ENCODE measurements at places on chromosomes 1 and 21.

DNA sequence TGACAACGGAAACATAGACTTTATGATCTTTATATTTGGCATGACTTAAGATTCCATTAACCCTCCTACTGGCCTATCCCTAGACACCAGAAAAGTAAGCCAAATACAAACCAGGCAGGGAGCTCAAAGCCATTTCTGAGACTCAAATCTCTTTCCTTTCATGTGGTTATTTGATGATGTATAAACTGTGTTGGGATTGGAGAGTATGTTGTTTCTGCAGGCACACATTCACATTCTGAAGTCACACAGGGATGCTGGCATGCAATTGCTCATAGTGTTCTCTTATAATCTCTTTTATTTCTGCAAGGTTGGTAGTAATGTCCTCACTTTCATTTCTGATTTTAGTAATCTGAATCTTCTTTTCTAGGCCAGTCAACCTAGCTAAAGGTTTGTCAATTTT is 5.8 kb downstream of the ZMYND12 start:
- H3K27me3 ChIP-seq: no peaks in the 10 kb centered on the region
- no peak overlapping the region for H3K27ac ChIP-seq
- DNase-seq: no peak
- no peaks in the 10 kb centered on the region for H3K36me3 ChIP-seq
- no peak overlapping the region for H3K4me3 ChIP-seq

DNA sequence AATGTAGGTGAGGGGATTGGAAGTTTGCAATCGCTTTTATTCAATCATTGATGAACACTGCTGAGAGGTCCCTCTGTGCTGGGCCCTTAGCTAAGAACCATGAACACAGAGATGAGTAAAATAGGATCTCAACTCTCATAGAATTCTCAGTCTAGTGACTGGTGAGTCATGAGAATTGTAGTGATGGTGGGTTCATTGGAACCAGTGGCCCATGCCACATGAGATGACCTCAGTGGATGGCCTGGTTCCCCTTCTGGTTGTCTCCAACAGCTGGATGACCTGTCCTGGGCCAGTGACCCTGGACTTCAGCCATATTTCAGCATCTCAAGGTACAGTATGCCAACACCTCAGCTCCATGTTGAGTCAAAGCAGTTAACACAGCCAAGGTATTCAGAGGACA is 21.3 kb upstream of the S100A10 start:
- no peak overlapping the region for H3K27ac ChIP-seq
- H3K4me3 ChIP-seq: no peak overlapping the region
- no peaks in the 10 kb centered on the region for H3K36me3 ChIP-seq
- peaks cover 9% of the 10 kb centered on the region for H3K27me3 ChIP-seq
- no peaks in the 10 kb centered on the region for H3K4me1 ChIP-seq

- H3K36me3 ChIP-seq: no peaks in the 10 kb centered on the region
- H3K4me1 ChIP-seq: peaks cover 16% of the 10 kb centered on the region
Measured at GRCh38 chr1:89812992-89813391, 7.8 kb upstream of the LRRC8D start.

DNA sequence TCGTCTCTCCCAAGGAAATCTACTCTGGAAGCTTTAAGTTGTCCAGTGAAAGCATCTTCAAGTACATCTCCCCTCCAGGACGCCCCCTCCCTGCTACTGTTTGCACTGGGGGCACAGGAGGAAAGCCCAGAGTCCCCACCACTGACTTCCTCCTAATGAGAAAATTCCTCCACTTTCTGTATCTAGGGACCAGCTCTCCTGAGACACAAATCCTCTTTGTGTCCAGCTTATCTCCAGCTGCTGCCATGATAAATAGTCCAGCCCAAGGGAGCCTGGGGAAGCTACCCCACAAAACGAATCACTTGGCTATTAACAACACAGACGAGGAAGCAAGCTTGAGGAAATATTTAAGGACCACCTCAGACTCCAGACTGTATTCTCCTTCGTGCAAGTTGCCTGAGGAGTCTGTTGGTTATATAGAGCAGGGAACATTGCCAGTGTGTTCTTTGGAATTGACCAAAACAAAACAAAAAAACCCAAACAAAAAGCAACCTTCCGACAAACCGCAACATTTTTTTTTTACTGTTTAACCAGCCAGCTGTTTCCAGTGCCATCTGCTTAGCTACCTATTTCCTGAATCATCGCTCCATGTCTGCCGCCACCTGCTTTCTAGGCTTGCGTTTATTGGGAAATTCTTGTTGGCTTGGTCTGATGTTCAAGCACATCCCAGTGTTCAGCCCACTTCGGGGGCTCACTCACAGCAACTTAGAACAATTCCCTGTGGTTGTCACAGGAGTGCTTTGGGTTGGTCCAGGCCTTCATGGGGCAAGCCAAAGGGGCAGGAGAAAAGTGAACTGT is 7.7 kb downstream of the C1orf226 start:
- H3K27me3 ChIP-seq: no peaks in the 10 kb centered on the region
- H3K36me3 ChIP-seq: no peaks in the 10 kb centered on the region
- peak; percentile 56 for DNase-seq
- no peak overlapping the region for H3K27ac ChIP-seq

- no peak overlapping the region for H3K27ac ChIP-seq
- H3K4me3 ChIP-seq: no peak overlapping the region
- no peaks in the 10 kb centered on the region for H3K36me3 ChIP-seq
- H3K27me3 ChIP-seq: no peaks in the 10 kb centered on the region
- no peaks in the 10 kb centered on the region for H3K4me1 ChIP-seq
Measured at GRCh38 chr1:236130372-236130771, 12.0 kb upstream of the GPR137B start.

GRCh38 chr1:1051127-1051810 is 22.8 kb downstream of the RNF223 start:
- no peaks in the 10 kb centered on the region for H3K27me3 ChIP-seq
- peaks cover 4% of the 10 kb centered on the region for H3K36me3 ChIP-seq
- H3K27ac ChIP-seq: no peak overlapping the region
- DNase-seq: no peak

GRCh38 chr1:153465811-153466636 is 5.6 kb upstream of the S100A7 start:
- DNase-seq: no peak
- no peaks in the 10 kb centered on the region for H3K4me1 ChIP-seq
- H3K27ac ChIP-seq: no peak overlapping the region
- no peaks in the 10 kb centered on the region for H3K36me3 ChIP-seq
- no peaks in the 10 kb centered on the region for H3K27me3 ChIP-seq

- H3K4me1 ChIP-seq: no peaks in the 10 kb centered on the region
- no peaks in the 10 kb centered on the region for H3K27me3 ChIP-seq
- no peak overlapping the region for H3K4me3 ChIP-seq
- no peak overlapping the region for H3K27ac ChIP-seq
- no peaks in the 10 kb centered on the region for H3K36me3 ChIP-seq
Measured at GRCh38 chr1:163361123-163361934, 39.6 kb downstream of the NUF2 start.

- no peak overlapping the region for H3K27ac ChIP-seq
- H3K36me3 ChIP-seq: peaks cover 7% of the 10 kb centered on the region
- peaks cover 18% of the 10 kb centered on the region for H3K4me1 ChIP-seq
- no peaks in the 10 kb centered on the region for H3K27me3 ChIP-seq
- no peak for DNase-seq
Measured at GRCh38 chr1:41621791-41622190, 137.3 kb upstream of the EDN2 start.
